Activated CD4-positive, alpha-beta memory T cell treated with anti-CD3 and anti-CD28 coated beads for 36 hours (primary cell): ENCODE measurements at places on chromosomes 12 and 14. TPM values are rescaled to one million over a fixed set of nuclear protein-coding genes. Genes with fewer than 3 reads are reported as not detected.

The LMO3 gene
- not detected for total RNA-seq

GRCh38 chr14:75672605-75673192 lies 11.7 kb downstream of the TTLL5 start:
- H3K36me3 ChIP-seq, result peaks cover 35% of the 10 kb centered on the region
- H3K27ac ChIP-seq, result no peak overlapping the region
- H3K4me1 ChIP-seq, result peaks cover 27% of the 10 kb centered on the region
- no peaks in the 10 kb centered on the region for H3K27me3 ChIP-seq
- DNase-seq, result no peak
- H3K4me3 ChIP-seq, result no peak overlapping the region

The SLC10A1 gene
- total RNA-seq, result not detected

- no peak overlapping the region for H3K4me3 ChIP-seq
- H3K4me1 ChIP-seq, result peaks cover 17% of the 10 kb centered on the region
- no peak overlapping the region for H3K27ac ChIP-seq
- peaks cover 3% of the 10 kb centered on the region for H3K36me3 ChIP-seq
Measured at GRCh38 chr12:47779301-47779942, 6.4 kb downstream of the SLC48A1 start.

DNA sequence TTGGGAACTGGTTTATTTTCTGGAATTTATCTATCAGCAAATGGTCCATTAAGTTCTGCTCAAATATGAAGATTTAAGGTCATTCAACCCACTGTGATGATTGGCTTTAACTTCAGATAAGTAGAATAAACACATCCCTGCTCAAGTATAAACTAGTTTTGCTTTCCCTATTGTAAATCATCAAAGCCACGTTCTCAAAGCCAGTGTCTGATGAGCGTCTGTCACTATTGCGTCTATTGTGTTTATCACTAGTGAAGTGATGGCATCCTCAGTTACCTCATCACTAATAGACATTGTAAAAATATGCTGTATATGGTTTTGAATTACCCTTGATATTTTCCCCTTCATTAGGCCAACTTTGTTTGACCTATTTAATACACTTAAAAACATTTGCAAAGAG lies 351.3 kb downstream of the BCAT1 start:
- H3K36me3 ChIP-seq, result no peaks in the 10 kb centered on the region
- H3K4me1 ChIP-seq, result peaks cover 5% of the 10 kb centered on the region
- peaks cover 12% of the 10 kb centered on the region for H3K27me3 ChIP-seq
